ENCODE measurements at places on chromosomes 16 and 17. TPM values are rescaled to one million over a fixed set of nuclear protein-coding genes. Genes with fewer than 3 reads are reported as not detected.

GRCh38 chr16:73230651-73231050, 182.7 kb upstream of the ZFHX3 start:
- DNase-seq: no peak
- H3K4me1 ChIP-seq: peaks cover 27% of the 10 kb centered on the region
- no peaks in the 10 kb centered on the region for H3K36me3 ChIP-seq
- H3K27ac ChIP-seq: no peak overlapping the region

GRCh38 chr17:958712-959451, 20.7 kb downstream of the NXN start:
- H3K36me3 ChIP-seq: peaks cover 27% of the 10 kb centered on the region
- peaks cover 29% of the 10 kb centered on the region for H3K4me1 ChIP-seq

DNA sequence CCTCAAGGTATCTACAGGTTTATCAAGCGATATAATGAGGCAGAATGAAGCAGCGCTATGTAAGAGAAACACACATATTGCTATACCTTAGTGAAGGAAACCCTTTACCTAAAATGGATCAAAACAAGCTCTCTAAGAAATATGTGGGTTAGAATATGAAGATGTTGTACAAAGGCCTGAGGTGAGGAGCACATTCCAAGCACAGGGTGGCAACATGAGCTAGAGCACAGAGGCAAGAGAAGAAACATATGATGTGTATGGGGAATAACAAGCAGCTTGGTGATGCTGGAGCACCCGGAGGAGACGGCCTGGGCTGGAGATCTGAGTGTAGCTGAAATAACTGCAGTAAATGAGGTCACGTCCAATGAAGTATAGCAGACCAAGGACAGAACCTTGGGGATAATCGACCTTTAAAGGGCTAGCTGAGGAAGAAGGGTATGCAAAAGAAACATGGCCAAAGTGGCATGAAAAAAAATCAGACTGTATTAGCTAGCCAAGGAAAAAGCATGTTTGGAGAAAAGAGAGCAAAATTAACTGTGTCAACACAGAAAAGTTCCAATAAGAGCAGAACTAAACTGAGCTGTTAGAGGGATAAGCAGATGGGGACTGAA, 44.0 kb downstream of the MARVELD3 start:
- H3K27me3 ChIP-seq: no peaks in the 10 kb centered on the region
- no peak overlapping the region for H3K4me3 ChIP-seq
- no peak for DNase-seq
- peaks cover 19% of the 10 kb centered on the region for H3K36me3 ChIP-seq

GRCh38 chr17:27422601-27423000, 33.6 kb upstream of the KSR1 start:
- no peak overlapping the region for H3K4me3 ChIP-seq
- peaks cover 33% of the 10 kb centered on the region for H3K27me3 ChIP-seq
- no peak overlapping the region for H3K27ac ChIP-seq
- DNase-seq: no peak
- 0 out of 2 replicates have a peak, but pooled peaks cover 5% of the 10 kb centered on the region for H3K4me1 ChIP-seq

DNA sequence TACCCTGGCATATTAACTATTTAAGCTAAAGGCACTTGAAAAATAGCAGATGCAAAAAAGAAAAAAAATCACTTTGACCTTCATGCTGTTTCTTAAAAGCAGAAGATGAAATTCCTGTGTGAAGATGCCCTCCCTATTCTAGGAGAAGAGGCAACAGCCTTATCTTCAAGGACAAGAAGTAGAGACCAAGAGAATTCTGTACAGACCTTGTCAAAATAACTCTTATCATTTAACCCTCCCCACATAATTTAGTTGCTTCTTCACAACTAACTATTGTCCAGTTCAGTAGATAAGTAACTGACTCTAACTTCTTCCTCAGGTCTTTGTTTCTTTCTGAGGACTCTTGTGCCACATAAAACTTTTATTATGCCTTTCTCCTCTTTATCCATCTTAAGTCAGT, 72.0 kb upstream of the MARCHF10 start:
- peaks cover 2% of the 10 kb centered on the region for H3K27me3 ChIP-seq
- no peak overlapping the region for H3K27ac ChIP-seq
- no peak overlapping the region for H3K4me3 ChIP-seq
- DNase-seq: no peak
- H3K4me1 ChIP-seq: peaks cover 40% of the 10 kb centered on the region
- no peaks in the 10 kb centered on the region for H3K36me3 ChIP-seq

DNA sequence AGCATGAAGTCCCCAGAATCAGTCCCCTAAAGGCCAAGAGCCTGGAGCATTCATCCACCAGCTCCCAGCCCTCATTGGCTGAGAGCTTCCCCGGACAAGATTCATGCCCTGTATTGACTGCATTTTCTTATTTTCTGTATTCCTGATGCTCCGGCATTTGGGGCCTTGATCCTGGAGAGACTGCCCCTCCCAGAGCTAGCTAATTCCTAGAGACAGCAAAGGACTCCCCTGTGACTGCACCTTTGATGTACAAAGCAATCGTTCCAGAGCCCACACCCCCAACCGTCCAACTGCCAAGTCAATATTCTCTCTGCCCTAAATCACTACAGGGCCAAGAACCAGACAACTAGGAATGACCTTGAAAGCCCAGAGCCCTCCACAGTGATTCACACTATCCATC, 93.4 kb upstream of the CDH5 start:
- no peak overlapping the region for H3K27ac ChIP-seq
- no peaks in the 10 kb centered on the region for H3K27me3 ChIP-seq
- DNase-seq: no peak
- no peak overlapping the region for H3K4me3 ChIP-seq
- peaks cover 43% of the 10 kb centered on the region for H3K4me1 ChIP-seq

GRCh38 chr16:71542377-71542776, 16.2 kb downstream of the CHST4 start:
- no peak for DNase-seq
- no peaks in the 10 kb centered on the region for H3K4me1 ChIP-seq
- H3K36me3 ChIP-seq: no peaks in the 10 kb centered on the region
- no peak overlapping the region for H3K27ac ChIP-seq
- peaks cover 16% of the 10 kb centered on the region for H3K27me3 ChIP-seq
- no peak overlapping the region for H3K4me3 ChIP-seq

- no peaks in the 10 kb centered on the region for H3K4me1 ChIP-seq
- H3K27me3 ChIP-seq: peaks cover 1% of the 10 kb centered on the region
- DNase-seq: no peak
- no peak overlapping the region for H3K4me3 ChIP-seq
- H3K36me3 ChIP-seq: no peaks in the 10 kb centered on the region
- H3K27ac ChIP-seq: no peak overlapping the region
These were observed 394.5 kb upstream of the C16orf82 start for GRCh38 chr16:26672206-26672605.

DNA sequence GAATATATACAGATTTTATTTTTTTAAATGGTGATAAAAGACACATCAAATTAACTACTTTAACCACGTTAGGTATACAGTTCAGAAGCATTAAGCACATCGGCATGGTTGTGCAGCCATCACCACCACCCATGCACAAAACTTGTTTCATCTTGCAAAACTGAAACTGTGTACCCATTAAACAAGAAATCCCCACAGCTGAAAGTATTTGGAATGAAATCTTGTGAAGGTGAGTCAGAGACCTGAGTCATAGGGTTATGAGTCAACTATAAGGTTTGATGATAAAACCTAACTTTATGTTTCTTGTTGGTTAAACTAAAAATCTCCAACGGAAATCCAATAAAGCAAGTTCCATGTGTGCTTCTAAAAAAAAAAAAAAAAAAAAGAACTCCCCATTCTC, 561.6 kb upstream of the PSMD7 start:
- H3K4me3 ChIP-seq: peak overlapping the region; percentile 29
- H3K36me3 ChIP-seq: no peaks in the 10 kb centered on the region
- DNase-seq: peak; percentile 66
- H3K27ac ChIP-seq: no peak overlapping the region

DNA sequence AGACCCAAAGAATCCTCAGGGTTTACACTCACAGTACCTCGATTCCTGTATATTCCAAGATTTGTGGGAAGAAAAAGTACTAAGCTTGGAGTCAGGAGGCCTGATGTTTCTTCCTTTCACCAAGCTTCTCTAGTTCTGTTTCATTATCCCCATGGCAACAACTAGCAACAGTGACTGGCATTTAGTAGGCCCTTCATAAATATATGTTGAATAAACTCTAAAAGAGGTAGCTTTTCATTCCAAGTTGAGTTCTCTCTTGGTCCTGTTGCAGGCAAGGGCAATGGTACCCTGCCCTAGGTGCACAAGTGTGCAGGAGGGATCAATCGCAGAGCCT, 527 bp upstream of the UBE2Z start:
- peaks cover 35% of the 10 kb centered on the region for H3K36me3 ChIP-seq
- H3K27me3 ChIP-seq: no peaks in the 10 kb centered on the region
- H3K4me1 ChIP-seq: peaks cover 34% of the 10 kb centered on the region
- peak overlapping the region; percentile 99 for H3K27ac ChIP-seq

- no peak overlapping the region for H3K4me3 ChIP-seq
- DNase-seq: no peak
- no peak overlapping the region for H3K27ac ChIP-seq
- peaks cover 54% of the 10 kb centered on the region for H3K27me3 ChIP-seq
- H3K4me1 ChIP-seq: peaks cover 17% of the 10 kb centered on the region
These were observed 308.3 kb downstream of the FOXL1 start for GRCh38 chr16:86886651-86887050.

DNA sequence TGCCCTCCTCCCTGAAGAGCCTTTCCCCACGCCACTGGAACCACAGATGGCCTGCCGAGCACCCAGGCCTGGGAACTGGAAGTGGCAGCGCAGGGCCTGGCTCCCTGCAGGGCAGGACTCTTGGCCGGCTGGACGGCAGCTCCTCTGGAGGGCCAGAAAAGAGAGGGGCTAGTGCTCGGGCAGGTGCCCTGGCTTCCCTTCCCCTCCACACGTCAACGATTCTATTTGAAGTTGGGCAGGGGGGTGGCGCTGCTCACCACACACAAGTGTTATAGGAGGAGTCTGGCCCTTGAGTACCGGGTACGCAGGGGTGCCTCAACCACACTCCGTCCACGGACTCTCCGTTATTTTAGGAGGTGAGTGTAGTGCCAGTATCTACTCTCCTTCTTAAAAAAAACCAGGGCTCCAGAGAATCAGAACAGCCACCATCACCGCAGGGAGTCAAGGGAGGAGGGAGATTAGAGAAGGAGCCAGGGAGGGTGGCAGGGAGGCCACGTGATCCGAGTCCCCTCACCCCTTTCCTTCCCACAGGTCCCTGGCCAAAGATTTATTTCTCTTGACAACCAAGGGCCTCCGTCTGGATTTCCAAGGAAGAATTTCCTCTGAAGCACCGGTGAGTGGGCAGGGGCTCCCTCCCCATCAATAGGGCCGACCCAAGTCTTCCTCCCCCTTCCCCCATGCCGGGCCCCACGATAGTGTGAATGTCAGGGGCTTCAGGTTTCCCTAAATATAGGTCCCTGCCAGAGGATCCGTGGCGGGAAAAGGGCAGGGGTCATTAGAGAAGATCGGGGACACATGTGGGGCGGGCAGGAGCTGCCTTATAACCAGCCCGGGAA, 1.4 kb upstream of the ALDOA start:
- no peak for DNase-seq
- peak overlapping the region; percentile 93 for H3K4me3 ChIP-seq
- peaks cover 11% of the 10 kb centered on the region for H3K27me3 ChIP-seq
- H3K36me3 ChIP-seq: peaks cover 31% of the 10 kb centered on the region
- H3K27ac ChIP-seq: peak overlapping the region; percentile 97
- H3K4me1 ChIP-seq: peaks cover 36% of the 10 kb centered on the region

DNA sequence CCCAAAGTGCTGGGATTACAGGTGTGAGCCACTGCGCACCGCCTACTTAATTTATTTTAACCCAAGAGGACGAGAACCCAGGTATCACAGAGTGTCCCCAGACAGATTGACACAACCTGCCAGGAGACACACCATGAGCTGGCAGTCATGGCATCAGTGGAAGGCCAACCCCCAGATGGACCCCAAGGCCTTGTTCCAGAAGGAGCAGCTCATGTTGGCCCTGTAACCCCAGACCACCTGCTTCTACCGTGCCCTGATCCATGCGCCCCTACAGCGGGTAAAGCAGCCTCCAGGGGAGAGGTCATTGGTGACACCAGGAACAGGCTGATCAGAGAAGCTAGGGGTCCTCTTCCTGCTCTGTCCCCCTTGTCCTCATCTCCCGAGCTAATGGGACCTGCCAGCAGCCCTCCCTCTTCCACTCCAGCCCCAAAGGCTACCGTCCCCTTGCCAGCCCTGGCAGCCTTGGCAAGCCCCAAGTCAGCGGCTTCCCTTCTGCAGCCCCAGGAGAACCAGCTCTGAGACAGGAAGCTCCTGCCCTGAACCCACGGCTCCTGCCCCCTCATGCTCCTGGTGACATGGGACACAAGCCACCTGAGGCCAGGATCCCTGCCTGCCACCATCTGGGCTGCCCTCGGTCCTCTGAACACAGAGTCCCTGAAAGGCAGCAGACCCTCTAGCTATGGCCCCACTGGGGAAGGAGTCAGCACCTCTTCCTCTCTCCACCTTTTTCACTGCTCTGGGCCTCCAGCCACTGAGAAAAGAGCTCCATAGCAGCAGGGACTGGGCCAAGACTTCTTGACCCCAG, 6.3 kb downstream of the SULT1A1 start:
- DNase-seq: no peak
- no peaks in the 10 kb centered on the region for H3K4me1 ChIP-seq
- peaks cover 30% of the 10 kb centered on the region for H3K27me3 ChIP-seq

- peaks cover 24% of the 10 kb centered on the region for H3K27me3 ChIP-seq
- no peak overlapping the region for H3K27ac ChIP-seq
- H3K4me1 ChIP-seq: 0 out of 2 replicates have a peak, but pooled peaks cover under 1% of the 10 kb centered on the region
- DNase-seq: no peak
- no peak overlapping the region for H3K4me3 ChIP-seq
- peaks cover 11% of the 10 kb centered on the region for H3K36me3 ChIP-seq
These were observed 225.4 kb upstream of the NLRP1 start for GRCh38 chr17:5809580-5810188.

GRCh38 chr17:67685351-67685750, 32.4 kb upstream of the NOL11 start:
- H3K27ac ChIP-seq: no peak overlapping the region
- peaks cover 12% of the 10 kb centered on the region for H3K4me1 ChIP-seq
- DNase-seq: no peak
- H3K27me3 ChIP-seq: no peaks in the 10 kb centered on the region
- H3K4me3 ChIP-seq: no peak overlapping the region

DNA sequence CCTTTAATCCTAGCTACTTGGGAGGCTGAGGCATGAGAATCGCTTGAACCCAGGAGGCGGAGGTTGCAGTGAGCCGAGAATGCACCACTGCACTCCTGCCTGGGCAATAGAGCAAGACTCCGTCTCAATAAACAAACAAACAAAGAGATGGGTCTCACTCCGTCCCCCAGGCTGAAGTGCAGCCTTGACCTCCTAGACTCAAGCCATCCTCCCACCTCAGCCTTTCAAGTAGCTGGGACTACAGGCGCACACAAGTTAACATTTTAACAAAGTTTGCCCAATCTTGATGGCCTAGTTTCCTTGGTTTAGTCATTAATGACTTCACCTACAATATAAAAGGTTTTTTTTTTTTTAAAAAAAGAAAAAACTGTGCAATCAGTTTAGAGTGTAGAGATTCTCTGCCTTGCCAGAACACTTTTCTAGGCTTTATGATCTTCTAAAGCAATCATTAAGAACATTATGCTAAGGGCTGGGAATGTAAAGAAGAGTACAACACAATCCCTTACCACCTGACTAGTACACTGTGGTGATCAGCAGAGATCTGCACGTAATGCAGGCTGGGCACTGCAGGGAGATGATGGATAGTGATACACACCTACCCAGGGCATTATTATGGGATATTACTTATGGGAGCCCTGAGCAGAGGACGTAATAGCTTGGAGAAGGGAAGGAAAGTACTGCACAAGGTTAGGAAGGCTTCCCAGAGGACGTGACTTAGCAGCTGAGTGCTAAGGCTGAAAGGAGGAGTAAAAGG, 6.9 kb downstream of the GOT2 start:
- no peak overlapping the region for H3K4me3 ChIP-seq
- DNase-seq: no peak
- no peaks in the 10 kb centered on the region for H3K27me3 ChIP-seq
- H3K27ac ChIP-seq: no peak overlapping the region

Gene CCT6B
- 1.5 TPM for total RNA-seq

Gene SECTM1
- total RNA-seq: 3.1 TPM

Gene BAIAP3
- 0.50 TPM for total RNA-seq

Gene WNT3
- 3.0 TPM for total RNA-seq

Gene TVP23C
- 9.3 TPM for total RNA-seq

Gene SULT1A1
- 0.33 TPM for total RNA-seq

Gene LRRC75A
- total RNA-seq: 0.22 TPM

Measured in HFFc6 (cell line).